ENCODE measurements at places on chromosomes 11 and 22. TPM values are rescaled to one million over a fixed set of nuclear protein-coding genes. Genes with fewer than 3 reads are reported as not detected.

KCNJ11 gene
- 0.59 TPM for total RNA-seq

MYO7A gene
- total RNA-seq: not detected

SERHL2 gene
- total RNA-seq: 0.49 TPM

TBX10 gene
- total RNA-seq: not detected

GRAP2 gene
- total RNA-seq: not detected

SESN3 gene
- 6.7 TPM for total RNA-seq

IRAG1 gene
- total RNA-seq: 0.81 TPM

PHOX2A gene
- not detected for total RNA-seq

MEI1 gene
- 0.09 TPM for total RNA-seq

SUSD2 gene
- total RNA-seq: 1.3 TPM

GGTLC3 gene
- total RNA-seq: not detected

OR52D1 gene
- total RNA-seq: not detected

NLRP10 gene
- not detected for total RNA-seq

GRIA4 gene
- not detected for total RNA-seq

INCENP gene
- total RNA-seq: 233 TPM

ZC3H12C gene
- 21.7 TPM for total RNA-seq

OR8G5 gene
- not detected for total RNA-seq

SLC5A1 gene
- not detected for total RNA-seq

MRPL48 gene
- total RNA-seq: 87.4 TPM

CCDC87 gene
- 1.1 TPM for total RNA-seq

CFAP300 gene
- total RNA-seq: 11.3 TPM

ARHGAP20 gene
- total RNA-seq: 7.9 TPM

KCNJ4 gene
- total RNA-seq: 1.4 TPM

TMEM45B gene
- total RNA-seq: not detected

BEST1 gene
- total RNA-seq: 8.6 TPM

MPEG1 gene
- not detected for total RNA-seq

IL10RA gene
- total RNA-seq: not detected

PYGM gene
- total RNA-seq: 2.4 TPM

BIK gene
- 1.8 TPM for total RNA-seq

NCAM1 gene
- 14.3 TPM for total RNA-seq

PANX2 gene
- 9.1 TPM for total RNA-seq

PAMR1 gene
- total RNA-seq: 0.62 TPM

PDHX gene
- 98.7 TPM for total RNA-seq

DUSP8 gene
- 0.70 TPM for total RNA-seq

APLNR gene
- 0.66 TPM for total RNA-seq

SLC22A12 gene
- total RNA-seq: not detected

EFCAB6 gene
- 0.59 TPM for total RNA-seq
